ENCODE measurements at places on chromosomes 13 and 19.

DNA sequence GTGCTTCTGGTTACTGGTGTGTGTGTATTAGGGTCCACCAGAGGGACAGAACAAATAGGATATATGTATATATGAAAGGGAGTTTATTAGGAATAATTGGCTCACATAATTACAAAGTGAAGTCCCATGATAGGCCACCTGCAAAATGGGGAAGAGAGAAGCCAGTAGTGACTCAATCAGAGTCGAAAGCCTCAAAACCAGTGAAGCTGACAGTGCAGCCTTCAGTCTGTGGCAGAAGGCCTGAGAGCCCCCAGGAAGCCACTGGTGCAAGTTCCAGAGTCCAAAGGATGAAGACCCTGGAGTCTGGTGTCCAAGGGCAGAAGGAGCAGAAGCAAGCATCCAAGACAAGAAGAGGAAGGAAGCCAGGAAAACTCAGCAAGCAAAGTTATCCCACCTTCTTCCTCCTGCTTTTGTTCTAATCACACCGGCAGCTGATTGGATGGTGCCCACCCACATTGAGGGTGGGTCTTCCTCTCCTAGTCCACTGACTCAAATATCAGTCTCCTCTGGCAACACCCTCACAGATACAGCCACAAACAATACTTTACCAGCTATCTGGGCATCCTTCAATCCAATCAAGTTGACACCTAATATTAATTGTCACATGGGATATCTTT is 21.7 kb upstream of the SCEL start:
- no peak for DNase-seq

DNA sequence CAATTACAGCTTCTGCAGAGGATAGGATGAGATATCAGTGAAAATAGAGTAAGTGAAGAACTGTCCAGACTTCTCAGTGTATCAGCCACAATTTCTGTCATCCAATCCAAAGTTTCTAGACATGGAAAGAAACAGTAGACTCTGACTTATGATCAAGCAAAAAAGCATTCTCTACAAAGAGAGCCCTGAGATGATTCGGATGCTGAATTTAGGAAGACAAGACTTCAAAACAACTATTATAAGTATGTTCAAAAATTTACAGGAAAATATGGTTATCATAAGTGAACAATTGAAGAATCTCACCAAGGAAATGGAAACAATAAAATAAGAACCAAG is 238.2 kb upstream of the IRS2 start:
- DNase-seq: no peak

- DNase-seq: no peak
Observed at GRCh38 chr19:34766386-34766785, 6.6 kb downstream of the ZNF599 start.

- DNase-seq: no peak
Observed at GRCh38 chr19:51143486-51143885, 1.4 kb downstream of the SIGLEC7 start.

DNA sequence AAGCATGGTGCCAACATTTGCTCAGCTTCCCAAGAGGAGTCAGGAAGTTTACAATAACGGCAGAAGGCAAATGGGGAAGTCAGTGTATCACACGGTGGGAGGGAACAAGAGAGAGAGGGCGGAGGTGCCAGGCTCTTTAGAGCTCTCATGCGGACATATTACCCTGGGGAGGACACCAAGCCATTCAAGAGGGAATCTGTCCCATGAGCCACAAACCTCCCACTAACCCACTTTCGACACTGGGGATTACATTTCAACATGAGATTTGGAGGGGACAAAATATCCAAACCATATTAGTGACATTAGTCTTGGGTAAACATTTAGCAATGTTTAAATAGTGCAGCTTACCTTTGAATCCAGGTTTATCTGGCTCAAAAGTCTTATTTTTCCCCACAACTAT is 69.9 kb downstream of the SLAIN1 start:
- no peak for DNase-seq

DNA sequence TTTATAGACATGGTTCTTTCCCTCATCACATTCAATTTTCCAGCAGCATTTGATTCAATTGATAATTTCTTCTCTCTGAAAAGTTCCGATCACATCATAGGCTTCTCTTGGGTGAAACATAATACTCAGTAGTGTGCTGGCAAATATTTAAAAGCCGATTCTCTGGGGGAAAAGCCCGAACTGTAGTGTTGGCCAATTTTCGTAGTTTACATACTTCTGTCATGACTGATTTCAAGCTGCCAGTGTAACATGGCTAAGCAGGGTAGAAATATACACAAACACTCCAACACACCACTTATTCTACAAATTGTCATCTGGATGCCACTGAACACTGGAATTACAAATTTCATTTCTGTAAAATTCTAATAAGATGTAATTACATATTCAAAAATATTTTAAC is 56.1 kb upstream of the FREM2 start:
- DNase-seq: no peak

DNA sequence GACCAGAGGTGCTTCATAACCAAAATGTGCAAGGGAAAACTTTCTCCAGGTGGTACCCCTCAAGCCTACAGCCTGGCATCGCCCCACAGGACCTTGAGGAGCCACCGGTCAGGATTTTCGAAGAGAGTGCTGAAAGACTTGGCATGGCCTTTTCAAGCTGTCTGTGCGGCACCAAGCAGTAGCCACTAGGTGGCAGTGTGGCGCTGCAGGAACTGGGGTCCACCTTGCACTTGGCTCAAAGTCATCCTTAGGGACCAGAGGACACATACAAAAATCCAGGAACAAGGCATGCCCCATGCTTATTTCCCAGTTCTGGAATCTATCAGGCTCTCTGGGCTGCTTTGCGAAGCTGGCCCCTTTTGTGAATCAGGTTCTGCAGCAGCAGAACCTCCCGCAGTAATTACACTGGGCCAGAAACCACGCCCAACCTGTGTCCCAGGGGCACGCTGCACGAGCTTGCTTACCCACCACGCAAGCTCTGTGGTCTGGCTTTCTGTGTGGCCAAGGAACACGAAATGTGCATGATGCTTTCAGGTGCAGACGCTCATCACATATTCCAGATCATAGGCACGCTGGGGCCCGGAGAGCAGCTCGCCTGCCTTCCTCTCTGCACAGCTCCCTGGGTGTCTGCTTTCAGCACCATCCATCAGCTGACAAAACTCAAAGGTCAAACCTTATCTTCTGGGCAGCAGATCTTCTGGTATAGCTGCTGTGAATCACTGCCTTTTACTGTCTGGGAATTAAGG is 87.2 kb downstream of the SLC7A1 start:
- peak; percentile 65 for DNase-seq

DNA sequence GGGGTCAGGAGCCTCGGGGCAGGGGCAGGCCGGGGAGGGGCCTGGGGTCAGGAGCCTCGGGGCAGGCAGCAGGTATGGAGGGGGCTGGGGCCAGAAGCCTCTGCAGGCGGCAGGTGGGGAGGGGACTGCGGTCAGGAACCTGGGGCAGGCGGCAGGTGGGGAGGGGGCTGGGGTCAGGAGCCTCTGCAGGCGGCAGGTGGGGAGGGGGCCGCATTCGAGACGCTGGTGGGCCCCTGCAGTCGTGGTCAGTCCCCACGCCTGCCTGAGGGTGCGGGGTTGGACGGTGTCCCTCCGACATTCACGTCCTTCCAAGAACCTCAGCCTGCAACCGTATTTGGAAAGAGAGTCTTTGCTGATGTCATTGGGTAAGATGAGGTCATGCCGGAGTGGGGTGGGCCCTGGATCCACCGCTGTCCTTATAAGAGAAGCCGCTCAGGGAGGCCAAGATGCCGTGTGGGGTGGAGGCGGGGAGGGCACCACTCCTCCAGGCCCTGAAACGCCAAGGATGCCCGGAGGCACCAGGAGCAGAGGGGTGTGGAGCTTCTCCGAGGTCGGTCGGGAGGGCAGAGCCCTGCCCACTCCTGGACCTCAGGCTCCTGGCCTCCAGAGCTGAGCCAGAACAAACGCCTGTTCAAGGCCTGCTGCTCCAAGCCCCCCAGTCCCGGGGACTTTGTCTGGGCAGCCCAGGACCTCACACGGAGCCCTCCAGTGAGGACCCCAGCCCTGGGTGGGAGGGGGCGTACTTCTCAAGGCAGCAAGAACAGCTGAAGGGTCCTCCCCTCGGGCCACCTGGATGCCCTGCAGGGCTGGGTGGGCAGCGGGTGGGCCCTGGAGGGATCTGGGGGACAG is 30.1 kb downstream of the PIP5K1C start:
- no peak for DNase-seq

DNA sequence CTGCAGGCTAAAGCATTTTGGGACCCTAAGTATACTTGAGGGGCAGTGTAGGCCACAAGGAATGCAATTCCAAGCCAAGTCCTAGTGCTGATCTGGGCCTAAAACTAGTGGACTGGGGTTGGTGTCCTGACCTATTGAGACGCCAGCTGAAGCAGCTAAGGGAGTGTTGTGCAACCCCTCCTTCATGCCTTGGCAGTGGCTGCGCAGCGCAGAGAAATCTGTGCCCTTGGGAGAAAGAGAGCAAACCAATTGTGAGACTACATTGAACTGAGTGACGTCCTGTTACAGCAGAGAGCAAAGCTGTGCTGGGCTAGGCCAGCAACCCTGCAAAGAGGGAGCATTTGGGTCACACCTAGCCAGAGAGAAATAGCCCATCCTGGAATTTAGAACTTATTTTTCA is 2715.0 kb upstream of the PCDH20 start:
- no peak for DNase-seq

GRCh38 chr19:28469544-28469943 is 743.4 kb downstream of the UQCRFS1 start:
- DNase-seq: no peak

- DNase-seq: no peak
Observed at GRCh38 chr13:52001120-52001731, 10.0 kb downstream of the ATP7B start.

DNA sequence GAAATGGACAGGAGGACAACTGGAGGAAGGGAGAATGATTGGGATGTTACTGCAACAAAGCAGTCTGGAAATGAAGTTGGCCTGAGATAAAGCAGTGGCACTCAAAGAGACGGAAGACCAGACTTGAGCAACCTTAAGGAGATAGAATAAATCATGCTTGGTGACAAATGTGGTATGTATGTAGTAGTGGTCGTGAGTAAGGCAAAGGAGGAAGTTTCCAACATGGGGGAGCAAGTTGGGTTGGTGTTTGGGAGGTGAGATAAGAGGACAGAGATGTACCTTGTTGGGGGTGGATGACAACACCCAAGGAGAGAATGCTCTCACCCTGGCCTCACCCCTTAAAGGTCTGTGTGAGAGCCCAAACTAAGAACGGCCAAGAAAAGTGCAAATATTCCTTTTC is 420.5 kb downstream of the DIAPH3 start:
- DNase-seq: no peak

DNA sequence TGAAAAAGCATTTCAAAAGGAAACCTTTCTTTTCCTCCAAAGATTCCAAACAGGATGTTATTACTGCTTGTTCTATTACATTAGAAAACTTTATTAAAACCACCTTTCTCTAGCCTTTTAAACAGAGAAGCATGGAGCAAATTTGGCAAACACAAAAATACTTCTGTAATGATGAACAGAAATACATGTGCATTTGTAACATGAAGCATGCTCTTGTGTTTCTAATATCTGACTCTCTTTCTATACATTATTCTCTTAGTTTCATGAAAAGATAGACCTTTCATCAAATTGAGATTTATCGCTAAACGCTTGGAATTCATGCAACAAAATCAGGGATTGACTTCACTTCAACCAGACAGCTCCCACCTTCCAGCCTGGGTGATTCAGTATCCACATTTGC is 152.8 kb upstream of the IRS2 start:
- DNase-seq: no peak

- no peak for DNase-seq
Observed at GRCh38 chr13:112986946-112987681, 18.1 kb downstream of the MCF2L start.

DNA sequence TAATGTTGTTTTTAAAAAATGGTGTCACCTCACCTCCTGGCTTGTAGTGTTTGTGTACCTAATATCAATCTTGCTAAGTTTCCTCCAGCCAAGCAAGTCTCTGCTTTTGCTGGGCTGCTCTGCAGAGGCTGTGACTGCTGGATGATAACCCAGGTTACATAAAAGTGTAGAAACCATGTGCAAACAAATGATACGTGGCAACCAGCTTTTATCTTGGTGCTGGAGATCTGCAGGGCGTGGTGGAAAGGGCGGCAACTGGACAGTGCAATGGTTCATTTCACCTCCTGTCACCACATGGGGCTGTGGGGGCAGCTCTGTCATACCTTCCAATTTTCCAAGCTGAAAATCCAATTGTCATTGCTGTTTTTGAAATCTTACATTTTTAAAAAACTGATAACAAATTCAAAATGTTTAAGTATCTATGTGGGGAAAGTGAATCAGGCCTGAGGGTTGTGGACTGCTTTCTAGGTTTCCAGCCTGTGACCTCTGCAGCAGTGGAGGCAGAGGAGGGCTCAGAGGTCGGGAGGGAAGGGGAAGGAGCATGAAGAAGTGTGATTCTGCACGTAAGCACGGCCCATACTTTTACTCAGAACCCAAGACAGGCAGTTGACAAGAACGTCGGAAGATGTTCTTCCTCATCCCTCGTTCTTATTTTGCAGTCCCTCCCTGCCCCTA is 9.7 kb downstream of the GPR42 start:
- DNase-seq: no peak

GRCh38 chr13:100423375-100423774 is 165.2 kb downstream of the GGACT start:
- DNase-seq: no peak

DNA sequence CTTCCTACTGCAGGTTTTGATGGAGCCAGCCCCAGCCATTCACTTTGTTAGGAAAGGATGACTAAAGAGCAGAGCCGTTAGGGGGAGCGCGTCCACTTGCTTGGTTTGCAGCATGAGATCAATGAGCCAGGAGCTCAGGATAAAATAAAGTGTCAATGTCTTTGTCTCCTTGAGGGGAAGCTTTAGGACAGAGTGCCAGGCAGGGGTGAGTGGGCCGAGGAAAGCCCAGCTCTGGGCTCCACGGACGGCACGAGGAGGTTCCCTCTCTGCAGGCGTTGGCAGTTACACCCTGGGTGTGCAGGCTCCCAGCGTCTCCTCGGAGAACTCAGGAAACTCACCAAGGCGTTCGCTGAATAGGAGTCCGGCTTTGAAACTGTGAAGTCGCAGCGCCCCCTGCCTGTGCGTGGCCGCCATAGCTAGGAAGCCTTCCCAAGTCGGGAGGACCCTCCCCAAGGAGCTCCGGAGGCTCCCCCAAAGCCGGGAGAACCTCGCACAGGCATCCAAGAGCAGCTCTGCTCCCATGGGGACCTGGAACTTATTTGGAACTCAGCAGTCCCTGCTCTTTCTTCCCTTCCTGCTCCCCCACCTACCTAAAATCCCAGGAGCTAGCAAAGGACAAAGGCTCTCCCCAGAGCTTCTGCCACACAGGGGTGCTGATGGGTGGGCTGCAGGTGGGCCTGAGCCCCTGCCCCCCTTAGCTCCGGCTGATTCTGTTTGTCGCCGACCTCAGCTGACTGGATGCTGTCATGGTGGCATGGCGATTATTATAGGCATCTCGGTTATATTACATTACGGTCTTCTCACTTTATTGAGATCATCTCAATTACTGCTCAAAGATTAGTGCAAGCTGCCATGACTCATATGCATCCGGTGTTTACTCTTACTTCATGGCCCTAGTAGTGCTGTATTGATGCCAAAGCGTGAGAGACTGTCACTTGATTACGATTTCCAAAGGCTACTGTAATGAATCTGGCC is 34.4 kb downstream of the GSX1 start:
- DNase-seq: peak; percentile 46

- DNase-seq: no peak
Observed at GRCh38 chr13:30024125-30024865, 173.9 kb upstream of the UBL3 start.
